Subcutaneous preadipocyte (primary cell): ENCODE measurements at places on chromosomes 6 and 20. TPM values are rescaled to one million over a fixed set of nuclear protein-coding genes. Genes with fewer than 3 reads are reported as not detected.

The PCMTD2 gene
- 33.0 and 47.0 TPM in 2 replicates for total RNA-seq

The SLC4A11 gene
- total RNA-seq = 0.37 and 1.6 TPM in 2 replicates

The KIF6 gene
- 0.73 TPM in 1 of 2 replicates, not detected in the other for total RNA-seq

The MCM8 gene
- 8.1 and 18.0 TPM in 2 replicates for total RNA-seq

The HRH3 gene
- not detected in 2 replicates for total RNA-seq

The SMPDL3A gene
- 7.0 and 11.0 TPM in 2 replicates for total RNA-seq

The GNAS-AS1 gene
- 1.1 and 2.0 TPM in 2 replicates for total RNA-seq

The LY6G6F gene
- total RNA-seq = not detected in 2 replicates

The RHAG gene
- not detected in 2 replicates for total RNA-seq

The HTR1E gene
- not detected in 2 replicates for total RNA-seq

The STMND1 gene
- not detected in 2 replicates for total RNA-seq

The MUC22 gene
- not detected in 2 replicates for total RNA-seq

The CLIC5 gene
- total RNA-seq = not detected in 2 replicates

The NUS1 gene
- total RNA-seq = 18.0 and 19.7 TPM in 2 replicates

The ATP9A gene
- total RNA-seq = 30.1 and 31.1 TPM in 2 replicates

The ID1 gene
- total RNA-seq = 54.2 and 75.0 TPM in 2 replicates

The TNFRSF21 gene
- total RNA-seq = 11.8 and 30.1 TPM in 2 replicates

The HMGA1 gene
- total RNA-seq = 370 and 722 TPM in 2 replicates

The CALHM4 gene
- total RNA-seq = not detected in 2 replicates

The COX4I2 gene
- total RNA-seq = not detected in 2 replicates

The CCN6 gene
- not detected in 2 replicates for total RNA-seq
